Forelimb muscle (tissue), 1 donor: ENCODE measurements at places on chromosomes 3 and 15. TPM values are rescaled to one million over a fixed set of nuclear protein-coding genes. Genes with fewer than 3 reads are reported as not detected.

The SI gene
- polyA plus RNA-seq, result not detected

The SCAANT1 gene
- polyA plus RNA-seq, result 1.0 TPM

The CHST2 gene
- polyA plus RNA-seq, result 4.0 TPM

The MYD88 gene
- polyA plus RNA-seq, result 17.3 TPM

The MAP6D1 gene
- 41.3 TPM for polyA plus RNA-seq

The NOX5 gene
- 0.24 TPM for polyA plus RNA-seq

The HCN4 gene
- not detected for polyA plus RNA-seq

The SAXO2 gene
- polyA plus RNA-seq, result 2.2 TPM

The RTP1 gene
- polyA plus RNA-seq, result not detected

The OCA2 gene
- polyA plus RNA-seq, result 2.8 TPM

The SH2D7 gene
- polyA plus RNA-seq, result 0.09 TPM

The TRPM1 gene
- not detected for polyA plus RNA-seq

The FOXB1 gene
- polyA plus RNA-seq, result not detected

The ALDH1L1 gene
- polyA plus RNA-seq, result 0.22 TPM

The GOLGA8N gene
- 19.5 TPM for polyA plus RNA-seq

The ERICH6 gene
- polyA plus RNA-seq, result 0.11 TPM

The ACKR2 gene
- polyA plus RNA-seq, result 0.46 TPM

The RBM6 gene
- 79.4 TPM for polyA plus RNA-seq

The GABRR3 gene
- not detected for polyA plus RNA-seq

The TEX55 gene
- polyA plus RNA-seq, result not detected

The SLC9C1 gene
- polyA plus RNA-seq, result 0.42 TPM

The SATB1 gene
- polyA plus RNA-seq, result 44.9 TPM

The COL6A5 gene
- 0.13 TPM for polyA plus RNA-seq

The PAK6 gene
- 0.83 TPM for polyA plus RNA-seq

The TRIM59 gene
- polyA plus RNA-seq, result 6.5 TPM

The PPP1R14D gene
- 0.19 TPM for polyA plus RNA-seq

The C3orf22 gene
- polyA plus RNA-seq, result not detected

The SLC38A3 gene
- 3.9 TPM for polyA plus RNA-seq

The WDR93 gene
- polyA plus RNA-seq, result 0.18 TPM

The ZIC1 gene
- polyA plus RNA-seq, result 24.8 TPM

The SLCO2A1 gene
- 1.8 TPM for polyA plus RNA-seq

The EBLN2 gene
- 3.8 TPM for polyA plus RNA-seq

The ZWILCH gene
- polyA plus RNA-seq, result 13.4 TPM

The KBTBD13 gene
- 2.0 TPM for polyA plus RNA-seq

The SPESP1 gene
- polyA plus RNA-seq, result 2.4 TPM

The GOLGA6L4 gene
- polyA plus RNA-seq, result 8.3 TPM

The SQOR gene
- 2.3 TPM for polyA plus RNA-seq

The CPEB1 gene
- 0.87 TPM for polyA plus RNA-seq

The SSUH2 gene
- 3.5 TPM for polyA plus RNA-seq

The CCRL2 gene
- 0.38 TPM for polyA plus RNA-seq

The EPHB1 gene
- polyA plus RNA-seq, result 49.5 TPM

The OPA1 gene
- 47.9 TPM for polyA plus RNA-seq

The SNTN gene
- not detected for polyA plus RNA-seq

The SKOR1 gene
- polyA plus RNA-seq, result 0.47 TPM

The C3orf85 gene
- not detected for polyA plus RNA-seq

The XYLB gene
- 2.9 TPM for polyA plus RNA-seq

The FAM81A gene
- 1.4 TPM for polyA plus RNA-seq

The CHDH gene
- 1.00 TPM for polyA plus RNA-seq

The PAQR5 gene
- 0.37 TPM for polyA plus RNA-seq
